Progenitor cell of endocrine pancreas (in vitro differentiated cells): ENCODE measurements at places on chromosomes 7 and 10. TPM values are rescaled to one million over a fixed set of nuclear protein-coding genes. Genes with fewer than 3 reads are reported as not detected.

FKBP14 gene
- 25.6 TPM in 2 replicates for total RNA-seq

- no peak for DNase-seq
Measured at GRCh38 chr10:92208736-92209135, 82.1 kb downstream of the CPEB3 start.

NT5C3A gene
- total RNA-seq = 35.0 and 36.1 TPM in 2 replicates

DNA sequence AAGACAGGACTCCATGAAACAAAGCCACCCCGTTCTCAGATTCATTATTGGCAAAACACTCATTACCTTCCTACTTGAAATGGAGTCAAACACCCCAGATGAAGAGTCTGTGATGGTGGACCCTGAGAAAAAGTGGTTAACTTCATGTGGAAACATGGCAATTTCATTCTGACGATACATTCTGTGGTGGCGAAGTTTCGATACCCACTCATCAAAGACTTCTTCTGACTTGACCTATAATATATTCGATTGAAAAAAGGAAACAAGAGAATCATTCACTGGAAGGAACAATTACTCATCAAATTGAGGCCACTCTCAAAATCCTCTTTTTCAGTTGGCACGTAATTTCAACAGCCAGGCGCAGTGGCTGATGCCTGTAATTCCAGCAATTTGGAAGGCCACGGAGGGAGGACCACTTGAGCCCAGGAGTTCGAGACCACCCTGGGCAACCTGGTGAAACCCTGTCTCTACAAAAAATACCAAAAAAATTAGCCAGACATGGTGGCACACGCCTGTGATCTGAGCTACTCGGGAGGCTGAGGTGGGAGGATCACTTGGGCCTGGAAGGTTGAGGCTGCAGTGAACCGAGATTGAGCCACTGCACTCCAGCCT, 108.8 kb upstream of the GSDME start:
- DNase-seq = no peak

CALHM3 gene
- 0.41 and 1.3 TPM in 2 replicates for total RNA-seq

DNA sequence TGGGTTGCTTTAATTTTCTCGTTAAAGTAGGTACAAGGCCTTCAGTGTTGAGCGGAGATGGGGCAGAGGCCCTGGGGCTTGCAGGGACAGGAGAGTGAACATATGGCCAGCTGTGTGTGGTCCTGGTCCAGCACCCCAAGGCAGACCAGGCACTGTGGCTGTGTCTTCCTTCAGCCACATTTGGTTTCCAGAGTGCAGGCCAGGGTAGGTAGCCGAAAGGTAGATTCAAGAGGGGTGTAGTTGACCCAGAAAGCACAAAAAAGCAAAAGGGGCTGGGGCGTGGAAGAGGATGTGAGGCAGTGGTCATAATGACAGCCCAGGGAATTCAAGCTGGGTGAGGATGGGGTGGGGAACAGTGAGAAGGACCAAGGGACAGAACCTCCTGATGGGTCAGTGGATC, 21.3 kb upstream of the CHST15 start:
- no peak for DNase-seq

GRCh38 chr10:5402798-5403197, 1.8 kb downstream of the TUBAL3 start:
- no peak for DNase-seq
